ENCODE measurements at places on chromosomes 2 and 18.
A peak's percentile ranks its signal among the peaks of the same experiment; 100 is the strongest.

DNA sequence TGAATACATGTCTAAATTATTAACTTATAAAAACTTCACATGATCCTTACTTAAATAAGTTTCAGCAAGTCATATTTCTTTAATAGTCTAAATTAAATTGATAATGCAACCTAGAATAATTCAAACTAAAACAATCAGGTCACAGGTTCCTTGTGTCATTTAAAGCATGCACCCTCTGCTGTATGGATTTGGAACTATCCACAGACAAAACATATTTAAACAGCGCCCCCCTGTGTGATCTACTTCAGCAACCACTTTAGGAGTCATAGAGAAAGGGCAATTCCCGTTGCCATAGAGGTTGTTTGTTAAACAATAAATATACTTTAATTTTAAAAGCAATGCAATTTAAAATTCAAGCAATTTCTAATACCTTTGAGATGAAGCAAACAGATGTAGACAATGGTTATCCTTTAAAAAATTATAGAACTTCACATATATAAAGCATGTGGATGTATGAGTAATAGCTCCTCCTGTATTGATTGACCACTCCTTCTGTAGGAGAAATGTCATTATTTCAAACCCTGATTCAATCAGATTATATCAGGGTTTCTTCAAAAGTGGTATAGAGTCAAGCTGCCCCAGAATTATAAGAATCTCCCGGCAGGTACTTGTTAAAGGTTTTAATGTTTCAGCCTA lies 21.2 kb downstream of the GRB14 start:
- DNase-seq: peak; percentile 23

- DNase-seq: peak; percentile 80
Measured at GRCh38 chr2:126655500-126656430, at the start of gene GYPC. GYPC (plus strand) TSS chr2:126656158; CDS start chr2:126656264, 106 bp downstream.

DNA sequence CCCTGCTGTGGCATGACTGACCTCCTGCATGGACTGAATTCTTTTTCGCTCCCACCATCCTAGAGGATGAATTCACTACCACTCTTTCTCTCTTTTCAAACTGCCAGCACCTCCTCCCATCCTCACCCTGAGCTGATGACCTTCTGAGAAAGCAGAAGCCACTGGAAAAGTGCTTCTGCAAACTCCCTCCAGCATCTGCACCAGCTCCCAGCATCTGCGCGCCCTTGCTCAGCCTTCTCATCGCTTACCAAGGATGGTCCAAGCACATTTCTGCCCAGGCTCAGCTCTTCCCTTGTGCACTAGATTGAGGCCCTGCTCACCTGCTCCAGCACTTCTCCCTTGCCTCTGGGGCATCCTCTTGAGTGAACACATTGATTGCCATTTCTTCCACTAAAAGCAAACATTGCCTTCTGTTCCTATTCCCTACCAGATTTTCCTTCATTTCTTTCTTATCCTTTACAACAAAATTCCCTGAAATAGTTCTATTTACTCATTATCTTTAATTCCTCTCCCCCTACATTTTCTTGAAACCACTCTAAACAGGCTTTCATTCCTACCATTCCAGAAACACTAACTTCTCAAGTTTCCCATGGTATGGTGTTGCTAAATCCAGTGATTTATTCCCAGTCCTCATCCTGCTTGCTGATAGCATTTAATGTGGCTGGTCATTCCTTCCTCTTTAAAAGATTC lies 42.7 kb upstream of the IL1RL1 start:
- DNase-seq: no peak

DNA sequence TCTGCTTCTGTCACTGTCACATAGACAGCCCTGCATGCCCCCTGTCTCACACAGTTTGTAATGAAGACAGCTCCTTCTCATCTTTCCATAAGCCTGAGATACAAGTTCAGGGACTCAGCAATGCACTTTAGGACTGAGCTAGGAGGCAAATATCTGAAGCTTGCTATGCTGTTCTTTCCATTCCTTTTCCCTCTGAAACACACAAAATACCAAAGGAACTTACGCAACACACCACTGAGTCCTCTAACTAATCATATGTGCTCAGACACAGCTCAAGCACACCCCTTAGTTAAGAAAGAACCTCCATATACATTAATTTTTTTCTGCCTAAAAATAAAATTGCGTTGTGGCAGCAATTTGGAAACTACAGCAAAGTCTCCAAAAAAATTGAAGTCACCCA lies 17.9 kb downstream of the SERPINB8 start:
- no peak for DNase-seq

DNA sequence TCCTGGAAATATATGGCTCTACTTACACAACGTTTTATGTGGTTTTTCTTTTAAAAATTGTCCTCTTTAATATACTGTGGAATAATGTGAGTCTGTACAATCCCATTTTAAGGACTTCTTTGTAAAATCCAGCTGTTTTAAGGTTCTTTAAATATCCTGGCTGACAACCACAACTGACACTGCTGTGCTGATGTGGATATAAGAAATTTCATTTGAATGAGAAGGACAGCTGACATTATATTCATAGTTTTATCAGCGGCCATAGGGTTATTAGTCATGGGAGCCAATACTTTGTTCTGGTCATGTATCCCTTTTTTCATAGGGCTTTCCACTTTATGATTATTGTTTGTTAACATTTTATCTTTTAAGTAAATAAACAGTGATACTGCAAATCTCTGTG lies 169.5 kb downstream of the CAMKMT start:
- no peak for DNase-seq

DNA sequence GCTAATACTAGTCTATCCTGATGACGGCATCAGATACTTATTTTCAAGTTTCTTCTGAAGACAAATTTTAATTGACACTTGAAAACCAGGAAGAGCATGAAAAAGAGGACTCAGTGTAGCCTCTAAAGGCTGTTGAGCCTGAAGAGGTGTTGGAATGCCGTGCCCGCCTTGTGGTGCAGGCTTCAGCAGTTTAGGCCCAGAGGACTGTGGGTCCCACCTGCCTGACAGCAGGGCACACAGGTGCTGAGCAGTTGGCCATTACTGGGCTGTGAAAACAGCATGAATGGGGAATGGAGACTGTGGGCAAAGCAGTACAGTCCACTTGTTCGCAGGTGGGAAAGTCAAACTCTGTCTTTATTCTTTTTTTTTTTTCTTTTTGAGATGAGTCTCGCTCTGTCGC lies 49.8 kb upstream of the THOC1 start:
- no peak for DNase-seq

DNA sequence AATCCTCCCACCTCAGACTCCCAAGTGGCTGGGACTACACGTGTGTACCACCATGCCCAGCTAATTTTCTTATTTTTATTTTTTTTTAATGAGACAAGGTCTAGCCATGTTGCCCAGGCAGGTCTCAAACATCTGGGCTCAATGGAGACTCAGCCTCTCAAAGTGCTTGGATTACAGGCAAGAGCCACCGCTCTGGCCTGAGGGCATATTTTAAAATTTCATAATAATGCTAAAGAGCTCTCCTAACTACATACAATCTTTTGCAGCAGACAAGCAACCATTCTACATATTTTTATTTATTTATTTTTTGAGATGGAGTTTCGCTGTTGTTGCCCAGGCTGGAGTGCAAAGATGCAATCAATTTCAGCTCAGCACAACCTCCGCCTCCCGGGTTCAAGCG lies 207.0 kb downstream of the RAB3GAP1 start:
- no peak for DNase-seq

DNA sequence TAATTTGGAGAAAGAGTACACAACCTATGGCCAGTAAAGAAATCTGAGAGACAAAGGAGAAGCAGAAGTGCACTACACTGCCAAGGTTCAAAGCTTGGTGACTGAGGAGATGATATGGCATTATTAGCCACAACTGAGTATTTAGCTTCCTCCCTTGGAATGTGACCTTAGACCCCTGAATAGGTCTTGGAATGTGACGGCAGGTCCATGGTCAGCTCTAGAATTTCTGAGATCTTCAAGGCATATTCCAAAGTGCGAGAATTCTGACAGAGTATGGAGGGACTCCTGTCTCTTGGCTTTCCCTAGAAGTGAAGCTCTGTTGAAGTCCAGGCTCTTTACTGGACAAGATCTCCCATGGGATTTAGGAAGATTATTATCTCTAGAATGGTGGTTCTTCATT lies 130.0 kb upstream of the FN1 start:
- no peak for DNase-seq

DNA sequence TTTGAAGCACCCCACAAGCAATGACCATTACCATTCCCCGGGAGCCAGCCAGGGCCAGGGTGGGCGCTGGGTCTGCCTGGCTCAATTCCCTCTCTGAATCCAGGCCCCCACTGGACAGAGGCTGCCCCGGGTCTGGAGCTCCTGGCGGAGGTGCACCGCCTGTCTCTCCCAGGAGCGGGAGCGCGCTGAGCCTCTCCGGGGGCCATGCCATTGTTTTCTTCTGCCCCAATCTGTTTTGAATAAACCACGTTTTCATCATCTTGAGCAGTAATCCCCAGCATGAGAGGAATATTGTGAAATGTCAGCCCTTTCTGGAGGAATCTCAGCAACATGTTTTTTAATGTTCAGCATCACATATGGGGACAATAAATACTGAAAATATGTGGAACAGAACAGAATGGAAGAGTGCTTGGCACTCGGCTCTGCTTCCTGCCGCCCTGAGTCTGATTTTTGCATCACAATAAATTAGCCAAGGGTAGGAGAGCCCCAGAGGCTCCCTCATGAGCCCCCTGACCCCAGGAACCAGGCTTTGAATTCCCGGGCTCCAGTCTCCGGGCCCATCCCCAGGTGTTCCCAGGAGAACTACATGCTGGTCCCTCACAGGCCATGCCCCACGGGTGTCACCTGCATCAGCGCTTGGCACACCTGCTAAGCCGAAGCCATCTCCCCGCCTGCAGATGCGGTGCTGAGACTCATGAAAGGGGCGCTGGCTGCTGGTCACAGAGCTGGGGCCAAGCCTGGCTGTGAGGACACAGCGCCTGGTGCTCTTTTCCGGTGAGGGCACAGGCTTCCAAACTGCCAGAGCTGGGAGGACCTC lies 88.8 kb downstream of the INHBB start:
- DNase-seq: no peak

DNA sequence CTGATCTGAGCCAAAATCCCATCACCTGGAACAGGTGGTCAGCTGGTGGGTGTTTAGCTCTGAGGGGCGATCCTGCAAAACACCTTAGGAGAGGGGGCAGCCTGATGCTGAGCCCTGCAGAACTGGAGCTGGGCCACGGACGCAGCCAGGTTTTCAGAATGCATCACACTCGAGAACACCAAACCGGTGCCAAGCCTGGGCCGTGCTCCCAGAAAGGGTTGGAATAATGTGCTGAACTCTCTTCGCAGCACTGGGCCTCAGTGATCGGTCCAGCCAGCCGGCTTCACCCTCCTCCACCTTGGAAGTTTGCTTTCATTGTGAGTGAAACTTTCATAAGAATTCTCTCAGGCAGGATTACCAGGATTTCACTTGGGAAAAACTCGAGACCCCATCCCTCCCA lies 56.5 kb upstream of the TTC39C start:
- DNase-seq: no peak

- no peak for DNase-seq
Measured at GRCh38 chr2:127195140-127196074, 24.7 kb downstream of the CYP27C1 start.
